ENCODE measurements at places on chromosomes 3 and 15.

- H3K36me3 ChIP-seq, result peaks cover 22% of the 10 kb centered on the region
- peaks cover 4% of the 10 kb centered on the region for H3K4me1 ChIP-seq
- H3K4me3 ChIP-seq, result no peak overlapping the region
- H3K27ac ChIP-seq, result no peak overlapping the region
- DNase-seq, result no peak
Observed at GRCh38 chr3:40445880-40446279, 11.3 kb upstream of the RPL14 start.

DNA sequence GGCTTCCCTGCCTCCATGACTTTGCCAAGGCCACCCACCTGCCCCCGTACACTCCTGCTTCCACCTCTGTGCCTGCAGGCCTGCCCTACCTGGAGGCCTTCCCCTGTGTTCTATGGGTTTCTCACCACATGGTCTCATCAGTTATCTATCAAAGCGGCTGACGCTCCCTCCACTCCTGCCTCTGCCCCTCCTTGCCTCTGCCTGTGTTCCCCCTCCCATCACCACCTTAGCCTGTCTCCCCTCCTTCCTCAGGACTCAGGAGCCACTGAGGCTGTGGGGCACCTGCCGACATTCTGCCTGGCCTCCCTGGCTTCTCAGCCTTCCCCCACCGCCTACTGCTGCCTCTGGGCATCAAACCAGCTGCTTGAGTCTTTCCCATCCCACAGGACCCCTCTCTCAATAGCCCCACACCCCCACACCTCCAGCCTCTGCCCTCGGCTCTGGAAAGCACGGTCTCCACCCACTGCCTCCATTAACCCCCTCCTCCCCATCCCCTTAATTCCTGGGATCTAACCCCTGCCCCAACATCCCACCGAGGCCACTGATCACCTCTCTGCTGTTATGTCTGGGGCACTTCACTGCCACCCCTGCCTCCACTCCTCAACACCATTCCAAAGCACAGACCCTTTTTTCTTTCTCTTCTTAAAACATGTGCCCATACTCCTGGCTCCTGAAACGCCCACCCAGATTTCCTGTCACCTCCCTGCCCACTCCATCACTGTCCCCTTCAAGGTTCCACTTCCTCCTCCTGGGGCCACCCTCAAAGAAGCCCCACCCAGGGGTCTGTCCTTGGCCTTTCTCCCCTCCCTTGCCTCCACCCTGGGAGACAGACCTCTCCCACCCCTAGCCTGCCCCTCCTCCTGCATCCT is 24.4 kb upstream of the CYP11A1 start:
- H3K4me1 ChIP-seq, result peaks cover 5% of the 10 kb centered on the region
- no peaks in the 10 kb centered on the region for H3K27me3 ChIP-seq
- no peak overlapping the region for H3K4me3 ChIP-seq
- no peak overlapping the region for H3K27ac ChIP-seq

DNA sequence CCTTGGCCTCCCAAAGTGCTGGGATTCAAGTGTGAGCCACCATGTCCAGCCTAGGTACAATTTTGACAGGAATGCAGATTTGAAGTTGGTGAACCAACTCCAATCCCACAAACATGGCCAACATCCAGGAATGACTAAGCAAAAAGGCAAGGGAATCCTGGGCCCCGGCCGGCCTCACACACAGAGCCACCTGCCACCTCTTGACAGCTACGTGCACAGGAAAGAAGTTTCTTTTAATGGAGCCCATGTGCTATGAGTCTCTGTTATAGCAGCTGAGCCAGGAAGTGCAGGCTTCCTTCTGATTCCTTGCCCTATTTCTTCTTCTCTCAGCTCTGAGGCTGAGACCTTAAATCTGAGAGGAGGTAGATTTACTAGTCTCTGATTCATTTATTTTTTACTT is 8.8 kb downstream of the TMEM40 start:
- no peak overlapping the region for H3K4me3 ChIP-seq
- H3K27ac ChIP-seq, result peak overlapping the region; percentile 81
- no peaks in the 10 kb centered on the region for H3K27me3 ChIP-seq
- no peaks in the 10 kb centered on the region for H3K36me3 ChIP-seq
- H3K4me1 ChIP-seq, result peaks cover 24% of the 10 kb centered on the region

DNA sequence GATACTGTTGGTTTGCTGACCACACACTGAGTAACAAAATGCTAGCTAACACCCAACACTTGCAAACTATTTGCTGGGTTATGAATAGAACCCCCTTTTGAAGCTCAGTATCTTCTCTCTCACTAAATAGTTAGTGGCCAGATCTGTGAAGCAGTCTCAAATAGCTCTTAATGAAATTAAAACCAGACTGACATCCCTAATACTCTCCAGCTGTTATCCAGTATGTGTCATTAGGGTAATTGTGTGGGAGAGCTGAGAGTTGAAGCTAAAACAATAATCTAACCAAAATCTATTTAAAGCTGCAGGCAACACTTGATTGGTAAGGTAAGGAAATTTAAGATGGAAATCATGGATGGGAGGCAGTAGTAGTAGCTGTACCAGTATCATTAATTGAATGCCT is 110.4 kb upstream of the RORA start:
- no peak overlapping the region for H3K4me3 ChIP-seq
- H3K4me1 ChIP-seq, result no peaks in the 10 kb centered on the region
- peaks cover 35% of the 10 kb centered on the region for H3K27me3 ChIP-seq
- H3K27ac ChIP-seq, result no peak overlapping the region
- H3K36me3 ChIP-seq, result no peaks in the 10 kb centered on the region
- DNase-seq, result no peak

DNA sequence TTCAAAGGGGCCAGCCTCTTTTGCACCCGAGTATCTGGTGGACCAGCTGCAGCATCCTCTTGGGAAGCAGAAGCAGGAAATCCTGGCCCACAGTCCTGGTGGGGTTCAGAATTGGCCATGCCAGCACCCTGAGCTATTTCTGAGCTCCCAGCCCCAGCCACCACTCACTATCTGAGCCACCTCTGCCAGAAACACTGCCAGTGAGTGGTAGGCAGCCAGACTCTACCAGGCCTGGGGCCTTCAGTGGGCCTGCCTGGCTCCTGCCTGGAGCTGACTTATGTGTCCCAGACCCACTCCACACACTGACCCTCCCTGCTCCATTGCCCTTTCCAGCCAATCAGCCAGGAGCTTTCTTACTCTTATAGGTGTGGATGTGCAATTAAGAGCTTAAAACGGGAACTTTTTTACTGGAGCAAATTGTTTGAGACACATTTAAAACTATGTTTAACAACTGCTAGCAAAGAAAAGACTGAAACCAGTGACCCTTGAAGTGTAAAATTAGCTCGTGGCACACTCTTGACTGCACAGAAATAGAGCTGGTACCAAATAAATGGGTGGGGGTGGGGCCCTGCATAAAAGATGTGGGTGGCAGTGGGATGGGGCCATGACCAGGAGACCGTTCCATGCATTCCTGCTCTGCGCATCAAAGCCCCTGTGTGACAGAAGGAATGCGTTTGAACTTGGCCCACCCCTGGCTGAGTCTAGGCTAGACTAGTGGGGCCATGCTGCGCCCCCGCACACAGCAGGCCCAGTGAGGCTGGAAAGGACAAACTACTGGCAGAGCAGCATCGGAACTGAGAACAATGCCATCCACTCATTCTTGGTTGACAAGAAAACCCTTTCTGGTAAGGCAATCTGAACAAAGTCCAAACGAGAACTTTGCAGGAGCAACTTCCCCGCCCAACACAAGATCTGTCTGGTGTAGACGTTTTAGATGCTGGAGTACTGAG is 48.0 kb downstream of the CTNNB1 start:
- H3K4me1 ChIP-seq, result peaks cover 41% of the 10 kb centered on the region
- H3K27me3 ChIP-seq, result no peaks in the 10 kb centered on the region
- H3K4me3 ChIP-seq, result no peak overlapping the region
- H3K27ac ChIP-seq, result peak overlapping the region; percentile 21
- DNase-seq, result peak; percentile 37
